Hematopoietic multipotent progenitor cell treated with erythropoietin and hydrocortisone succinate and interleukin-3 and kit ligand, for 17 days (in vitro differentiated cells): ENCODE measurements at places on chromosomes 5 and 9.

DNA sequence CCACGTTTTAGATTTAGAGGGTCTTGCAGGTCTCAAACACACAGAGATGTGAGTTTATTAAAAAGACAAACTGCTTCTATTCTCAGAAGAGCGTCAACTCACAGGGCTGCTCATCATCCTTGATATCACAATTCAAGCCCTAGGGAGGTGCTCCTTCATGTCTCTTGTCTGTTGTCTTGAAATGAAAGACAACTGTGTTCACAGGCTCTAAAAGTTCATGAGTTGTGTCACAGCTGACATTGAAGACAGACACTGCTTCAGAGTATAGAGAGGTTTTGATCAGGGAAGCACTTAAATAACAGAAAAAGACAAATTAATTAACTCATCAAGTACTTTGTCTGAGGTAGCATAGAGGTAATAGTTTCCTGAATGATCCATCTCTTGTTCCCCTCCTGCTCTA, 1917.6 kb upstream of the WWC1 start:
- no peak for DNase-seq

GRCh38 chr5:67160272-67160671, 36.3 kb downstream of the CD180 start:
- DNase-seq, result no peak

GRCh38 chr5:17184588-17184987, 32.8 kb upstream of the BASP1 start:
- DNase-seq, result no peak

DNA sequence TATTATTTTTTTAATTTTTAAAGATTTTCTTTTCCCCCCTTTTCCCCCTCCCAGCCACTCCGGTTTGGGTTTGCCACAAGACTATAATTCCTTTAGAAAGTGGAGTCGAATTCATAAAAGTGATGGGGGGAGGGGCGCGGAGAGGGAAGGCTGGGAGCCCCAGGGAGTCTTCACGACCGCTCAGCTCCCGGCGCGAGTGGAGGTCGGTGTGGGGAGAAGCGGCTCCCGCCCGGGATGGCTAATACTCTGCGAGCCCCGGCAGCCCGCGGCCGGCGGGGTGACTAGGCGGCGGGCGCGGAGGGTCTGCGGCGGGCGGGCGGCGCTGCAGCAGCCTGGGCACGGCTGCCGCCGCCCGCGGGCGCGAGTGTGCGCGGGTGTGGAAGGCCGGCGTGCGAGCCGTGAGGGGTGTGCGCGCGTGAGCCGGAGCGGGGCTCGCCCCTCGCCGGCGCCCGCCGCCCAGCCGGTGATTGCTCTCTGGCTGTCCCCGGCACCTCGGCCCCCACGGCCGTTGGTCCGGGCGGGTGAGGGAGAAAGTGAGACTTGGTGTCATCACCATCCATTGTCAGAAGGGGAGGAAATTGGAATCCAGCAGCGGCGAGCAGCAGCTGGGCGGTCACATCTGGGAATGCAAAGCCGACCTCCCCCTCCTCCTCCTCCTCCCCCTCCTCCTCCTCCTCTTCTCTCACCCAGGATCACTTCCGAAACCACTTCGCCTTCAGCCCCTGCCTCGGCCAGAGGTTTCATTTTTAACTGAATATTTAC, at the start of gene PARP8:
TSS of gene PARP8 (plus strand) at position 377 of the 762 bp plus-strand sequence. CDS start 459 bp downstream, outside the sequence.
- no peak for DNase-seq
